Right renal pelvis (tissue), 4 donors: ENCODE measurements at places on chromosomes 16 and 17. TPM values are rescaled to one million over a fixed set of nuclear protein-coding genes. Genes with fewer than 3 reads are reported as not detected.

ALKBH5 gene
- polyA plus RNA-seq, result 65.2 TPM

- no peak for DNase-seq
These were observed 17.6 kb downstream of the ZSWIM7 start for GRCh38 chr17:15981646-15982580.

GRCh38 chr17:4969551-4970173 is 2.0 kb upstream of the SPAG7 start:
- DNase-seq, result no peak

- DNase-seq, result no peak
These were observed 47.7 kb upstream of the XYLT1 start for GRCh38 chr16:17518441-17518840.

DNA sequence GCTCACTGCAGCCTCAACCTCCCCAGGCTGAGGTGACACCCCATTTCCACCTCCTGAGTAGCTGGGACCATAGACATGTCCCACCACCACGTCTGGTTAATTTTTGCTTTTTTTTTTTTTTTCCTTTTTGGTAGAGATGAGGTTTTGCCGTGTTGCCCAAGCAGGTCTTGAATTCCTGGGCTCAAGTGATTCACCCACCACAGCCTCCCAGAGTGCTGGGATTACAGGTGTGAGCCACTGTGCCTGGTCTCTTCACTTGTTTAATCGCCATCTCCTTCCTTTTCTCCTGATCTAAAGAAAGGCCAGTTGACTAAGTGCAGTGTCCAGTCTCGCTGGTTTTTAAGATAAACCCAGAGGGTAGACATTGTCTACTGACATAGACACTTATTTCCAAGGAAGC is 152.0 kb downstream of the C16orf95 start:
- DNase-seq, result no peak
